HCEC 1CT (cell line): ENCODE measurements at places on chromosomes 2 and 18.

GRCh38 chr2:6626401-6627012, 239.2 kb downstream of the CMPK2 start:
- no peak for DNase-seq

- DNase-seq: no peak
Measured at GRCh38 chr2:50221106-50221505, 810.8 kb downstream of the NRXN1 start.

DNA sequence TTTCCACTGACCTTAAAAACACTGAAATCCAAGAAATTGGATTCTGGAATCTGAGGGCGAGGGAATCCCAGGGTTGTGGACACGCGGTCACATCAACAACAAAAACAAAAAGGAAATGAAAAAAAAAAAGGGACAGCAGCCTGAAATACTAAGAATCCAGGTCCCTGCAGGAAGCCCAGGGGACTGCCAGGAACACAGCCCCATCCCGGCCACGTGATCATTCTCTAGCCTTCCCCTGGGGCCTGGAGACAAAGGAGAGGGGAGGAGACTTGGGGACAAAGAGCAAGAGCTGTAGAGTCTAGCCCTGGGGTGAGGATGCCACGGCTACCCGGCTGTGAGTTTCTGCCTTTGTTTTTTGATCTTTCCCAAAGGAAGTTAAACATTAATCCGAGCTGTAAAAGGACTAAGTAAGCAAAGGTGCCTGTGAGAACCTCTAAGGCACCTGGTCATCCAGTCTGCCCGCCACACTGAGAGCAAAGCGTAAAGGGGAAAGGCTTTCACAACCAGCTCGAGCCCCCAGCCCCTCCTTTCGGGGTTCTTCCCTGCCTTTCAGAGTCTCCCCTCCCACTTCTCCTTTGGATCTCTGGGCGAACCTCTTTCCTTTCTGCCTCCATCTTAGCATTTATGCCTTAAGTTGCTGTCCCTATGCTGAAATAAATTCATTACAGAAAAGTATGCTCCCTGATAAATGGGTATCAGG, 57.9 kb upstream of the MSH2 start:
- peak; percentile 63 for DNase-seq

- DNase-seq: no peak
Measured at GRCh38 chr2:219461047-219461514, 26.4 kb downstream of the SPEG start.
